ENCODE measurements at places on chromosomes 6 and 20.

DNA sequence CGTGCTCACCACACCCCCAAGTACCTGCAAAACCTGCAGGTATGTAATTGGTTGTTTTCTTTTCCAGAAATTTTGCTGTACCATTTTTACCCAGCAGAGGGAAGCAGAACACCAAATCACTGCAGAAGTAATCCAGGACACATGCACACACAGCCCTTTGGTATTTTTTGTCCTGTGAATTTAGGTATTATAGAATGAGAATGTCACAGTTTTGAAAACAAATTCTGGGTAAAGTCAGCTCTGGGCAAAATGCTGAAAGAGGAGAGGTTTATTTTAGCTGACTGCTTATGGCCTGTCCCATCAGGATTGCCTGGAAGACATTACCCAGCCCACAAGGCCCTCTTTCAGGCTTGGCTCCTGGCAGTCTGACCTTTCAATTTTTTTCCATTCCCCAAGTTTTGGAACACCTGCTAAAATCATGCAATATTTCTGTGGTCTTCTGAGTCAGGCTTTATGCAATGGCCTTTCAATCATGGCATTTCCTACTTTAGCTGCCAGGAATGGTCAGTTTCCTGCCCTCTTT is 3.5 kb upstream of the EFHC1 start:
- no peak for DNase-seq

GRCh38 chr6:167711768-167712730 is 114.7 kb upstream of the AFDN start:
- no peak for DNase-seq

- DNase-seq, result no peak
Observed at GRCh38 chr6:35046862-35047261, 94.3 kb downstream of the TCP11 start.

DNA sequence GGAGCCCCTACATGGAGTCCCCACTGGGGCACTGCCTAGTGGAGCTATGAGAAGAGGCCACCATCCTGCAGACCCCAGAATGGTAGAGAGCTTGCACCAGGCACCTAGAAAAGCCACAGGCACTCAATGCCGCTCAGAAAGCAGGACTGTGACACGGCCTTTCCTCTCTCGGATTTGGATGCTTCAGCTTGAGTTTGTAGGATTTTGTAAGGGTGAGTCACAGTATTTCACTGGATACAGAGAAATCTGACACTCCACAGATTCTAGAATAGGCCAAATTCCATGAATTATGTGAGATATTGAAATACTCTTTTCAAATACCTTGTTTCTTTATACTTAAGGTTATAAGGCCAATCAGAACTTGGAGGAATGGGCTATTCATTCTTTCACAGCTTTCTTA is 424.5 kb downstream of the HTR1B start:
- DNase-seq, result no peak

GRCh38 chr20:63855363-63856097 is 5.8 kb upstream of the ABHD16B start:
- DNase-seq, result no peak

DNA sequence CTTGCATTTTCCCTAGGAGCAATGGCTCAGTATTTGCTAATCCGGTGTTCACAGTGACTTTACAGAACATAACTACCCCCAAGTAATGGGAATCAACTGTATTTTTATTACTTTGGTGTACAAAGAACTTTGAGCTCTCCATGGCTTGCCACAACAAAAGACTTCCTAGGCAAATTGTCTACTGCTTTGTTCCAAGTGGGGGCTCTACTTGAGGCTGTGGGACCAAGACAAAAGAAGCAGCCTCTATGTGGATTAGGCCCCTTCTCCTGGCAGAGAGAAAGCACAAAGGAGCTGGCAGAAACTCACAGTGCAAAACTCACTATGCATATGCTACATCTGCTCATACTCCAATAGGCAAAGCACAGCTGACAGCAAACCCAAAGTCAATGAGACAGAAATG is 853 bp downstream of the WFDC8 start:
- DNase-seq, result no peak

Measured in left renal pelvis (tissue), 4 donors.